ENCODE measurements at places on chromosomes 13 and 19.
A peak's percentile ranks its signal among the peaks of the same experiment; 100 is the strongest.

DNA sequence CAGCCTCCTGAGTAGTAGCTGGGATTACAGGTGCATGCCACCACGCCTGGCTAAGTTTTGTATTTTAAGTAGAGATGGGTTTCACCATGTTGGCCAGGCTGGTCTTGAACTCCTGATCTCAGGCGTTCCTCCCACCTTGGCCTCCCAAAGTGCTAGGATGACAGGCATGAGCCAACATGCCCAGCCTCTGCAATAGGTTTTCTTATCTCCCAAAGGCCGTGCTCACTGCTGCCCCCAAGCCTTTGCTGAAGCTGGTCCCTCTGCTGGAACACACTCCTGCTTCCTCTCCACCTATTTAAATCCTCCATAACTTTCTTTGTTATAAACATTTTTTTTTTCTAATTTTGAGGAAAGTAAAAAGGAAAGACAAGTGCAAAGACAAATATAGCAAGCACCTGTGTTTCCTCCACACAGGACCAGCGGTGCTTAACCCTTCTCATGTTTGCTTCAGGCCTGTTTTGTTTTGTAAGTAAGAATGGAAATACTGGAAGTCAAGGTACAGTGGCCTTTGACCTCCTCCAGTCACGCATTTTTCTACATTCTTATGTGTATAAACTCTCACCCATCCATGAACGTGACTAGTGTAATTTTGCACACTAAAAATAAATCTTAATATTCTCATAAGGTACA lies 14.5 kb upstream of the TNFAIP8L1 start:
- no peak for DNase-seq

DNA sequence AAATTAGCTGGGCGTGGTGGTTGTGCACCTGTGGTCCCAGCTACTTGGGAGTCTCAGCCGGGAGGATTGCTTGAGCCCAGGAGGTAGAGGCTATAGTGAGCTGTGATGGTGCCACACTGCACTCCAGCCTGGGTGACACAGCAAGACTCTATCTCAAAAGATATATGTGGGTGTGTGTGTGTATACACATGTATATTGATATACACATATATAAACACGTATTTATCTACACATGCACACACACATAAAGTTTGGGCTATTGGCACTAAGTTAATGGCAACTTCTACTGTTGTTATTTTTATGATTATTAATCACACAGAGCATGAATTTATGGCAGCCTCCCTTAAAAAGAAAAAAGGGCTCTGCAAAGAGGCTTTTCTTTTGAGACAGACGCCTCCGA lies 27.1 kb upstream of the ABCC4 start:
- DNase-seq: peak; percentile 63

- no peak for DNase-seq
Measured at GRCh38 chr13:85142351-85142927, 656.8 kb downstream of the SLITRK6 start.

DNA sequence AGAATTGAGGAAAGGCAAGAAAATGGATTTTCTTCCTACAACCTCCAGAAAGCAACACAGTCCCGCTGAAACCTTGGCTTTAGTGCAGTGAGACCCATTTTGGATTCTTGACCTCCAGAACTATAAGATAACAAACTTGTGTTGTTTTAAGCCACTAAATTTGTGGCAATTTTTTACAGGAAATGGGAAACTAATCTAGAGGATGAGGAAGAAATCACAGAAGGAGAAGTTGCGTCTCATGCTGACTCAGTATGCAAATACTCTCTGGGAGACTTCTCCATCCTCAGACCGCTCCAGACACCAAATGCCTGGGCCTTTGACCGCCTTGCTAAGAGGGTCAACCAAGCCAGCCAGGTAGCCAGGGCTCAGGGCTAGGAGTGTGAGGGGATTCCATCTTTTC lies 13.1 kb upstream of the CEACAM16 start:
- DNase-seq: no peak

DNA sequence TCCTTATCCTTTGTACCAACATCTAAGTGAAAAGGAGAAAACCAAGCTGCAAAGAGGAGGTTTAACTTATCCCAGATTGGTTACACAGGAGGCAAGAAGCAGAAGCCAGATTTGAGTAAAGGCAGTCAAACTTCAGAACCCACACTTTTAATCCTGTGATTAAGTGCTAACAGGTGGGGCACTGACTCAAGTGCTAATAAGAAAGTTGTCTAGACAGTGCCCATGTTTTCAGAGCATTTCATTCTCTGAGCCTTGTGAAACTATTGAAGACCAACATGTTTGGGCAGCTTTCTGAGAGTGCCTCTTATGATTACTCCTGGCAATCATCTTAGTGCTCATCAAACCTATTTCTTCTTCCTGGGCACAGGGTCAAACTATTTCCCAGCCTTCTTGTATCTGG lies 380.8 kb downstream of the KCNRG start:
- DNase-seq: no peak

DNA sequence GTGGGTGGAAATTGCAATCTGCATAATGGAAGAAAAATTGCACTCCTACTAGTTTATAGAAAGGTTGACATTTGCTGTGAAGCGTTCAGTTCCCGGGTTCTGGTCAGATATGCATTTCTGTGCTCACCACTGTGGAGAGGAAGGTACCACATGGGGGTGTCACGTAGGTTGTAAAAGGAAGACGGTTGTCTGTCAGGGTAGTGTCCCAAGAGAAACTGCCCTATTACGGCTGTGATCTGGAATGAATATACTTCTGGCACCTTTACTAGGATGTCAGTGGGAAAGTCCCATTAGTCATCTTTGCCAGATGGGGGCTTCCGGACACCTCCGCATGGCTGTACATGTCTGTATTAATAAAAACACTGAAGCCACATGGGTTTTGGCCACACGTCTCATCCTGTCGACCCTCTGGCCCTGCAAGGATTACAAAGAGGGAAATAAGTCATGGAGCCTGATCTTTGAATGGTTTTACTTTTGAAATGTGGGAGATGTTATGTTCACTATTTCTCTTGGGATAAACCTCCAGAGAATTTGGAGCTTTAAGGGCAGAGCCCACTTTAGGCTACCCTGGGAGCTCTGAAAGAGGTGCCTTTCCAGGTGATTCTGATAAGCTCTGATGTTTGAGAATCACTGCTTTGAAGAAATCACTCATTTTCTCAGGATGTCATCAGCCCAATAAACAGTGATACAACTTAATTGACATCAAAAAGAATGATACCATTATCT lies 133.9 kb downstream of the AKAP11 start:
- no peak for DNase-seq

GRCh38 chr13:27012482-27013197 lies 159.0 kb downstream of the USP12 start:
- DNase-seq: no peak

- DNase-seq: no peak
Measured at GRCh38 chr19:16778796-16779411, 50.3 kb upstream of the SIN3B start.

- DNase-seq: no peak
Measured at GRCh38 chr13:66189986-66190385, 1040.2 kb downstream of the PCDH9 start.

- no peak for DNase-seq
Measured at GRCh38 chr13:33033986-33034385, 17.8 kb downstream of the KL start.

GRCh38 chr13:25080773-25081172 lies 15.2 kb upstream of the PABPC3 start:
- DNase-seq: peak; percentile 77

DNA sequence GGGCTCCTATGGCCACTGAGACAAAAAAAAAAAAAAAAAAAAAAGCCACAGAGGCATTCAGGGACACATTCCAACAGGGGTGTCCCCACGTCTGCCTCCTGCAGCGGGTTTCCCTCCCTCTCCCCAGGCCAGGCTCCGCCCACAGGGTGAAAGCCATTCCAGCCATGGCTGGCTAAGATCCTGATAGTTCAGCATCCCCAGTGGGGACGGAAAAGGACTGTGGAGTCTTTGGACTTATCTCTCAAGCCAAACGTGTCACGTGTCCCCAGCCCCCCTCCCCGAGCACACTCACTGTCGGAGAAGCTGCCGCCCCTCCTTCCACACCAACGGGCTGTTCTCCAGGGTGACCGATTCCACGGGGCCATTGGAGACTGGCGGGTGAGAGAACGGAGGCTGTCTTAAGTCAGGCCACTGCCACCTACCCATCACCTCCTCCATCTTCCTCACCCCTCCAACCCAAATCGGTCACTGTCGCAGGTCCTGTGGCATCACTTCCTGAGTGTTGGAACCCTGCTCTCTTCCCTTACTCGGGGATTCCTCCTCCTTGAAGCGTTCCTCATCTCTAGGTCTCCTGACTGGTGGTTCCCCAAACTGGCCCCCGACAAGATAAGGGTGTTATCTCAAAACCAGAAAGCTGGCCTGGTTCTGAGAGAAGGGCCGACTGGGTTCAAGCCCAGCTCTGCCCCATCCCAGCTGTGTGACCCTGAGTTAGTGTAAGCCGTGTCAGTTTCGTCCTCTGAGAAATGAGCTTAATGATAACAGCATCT lies 9.1 kb upstream of the FKRP start:
- peak; percentile 72 for DNase-seq

DNA sequence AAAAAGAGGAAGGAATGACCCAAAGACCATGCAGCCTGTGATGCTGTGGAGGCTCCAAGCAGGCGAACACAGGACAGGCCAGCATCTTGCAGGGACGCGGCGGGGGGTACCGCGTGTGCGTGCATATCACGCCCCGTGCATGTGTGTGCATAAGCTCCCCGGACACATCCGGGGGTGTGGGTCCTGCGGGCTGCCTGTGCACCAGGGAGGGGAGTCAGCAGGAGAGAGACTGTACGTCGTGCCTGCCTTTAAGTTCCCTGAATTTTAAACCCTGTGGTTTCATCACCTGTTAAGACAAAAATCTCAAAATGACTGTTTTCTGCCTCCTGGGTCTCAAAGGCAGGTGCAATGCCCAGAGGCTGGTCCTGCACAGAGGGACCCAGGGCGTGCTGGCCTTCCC lies 16.6 kb downstream of the ADAT3 start:
- no peak for DNase-seq

DNA sequence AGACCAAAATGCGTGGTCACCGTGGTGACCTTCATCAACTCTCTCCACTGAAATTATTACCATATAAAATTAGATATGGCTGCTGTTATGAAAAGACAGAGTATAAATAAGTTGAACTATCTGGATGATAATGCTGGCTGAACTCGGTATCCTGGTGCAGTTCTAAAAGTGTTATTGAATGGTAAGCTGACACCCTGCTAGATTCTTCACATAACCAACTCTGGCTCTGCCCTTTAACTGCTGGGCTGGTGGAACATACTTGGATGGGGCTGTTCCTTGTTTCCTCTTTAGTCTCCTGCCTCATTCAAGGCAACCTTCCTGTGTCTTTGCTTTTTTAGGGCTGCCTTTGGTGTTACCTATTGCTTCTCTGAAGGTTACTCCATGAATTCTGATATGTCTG lies 106.9 kb downstream of the FGF9 start:
- DNase-seq: no peak

DNA sequence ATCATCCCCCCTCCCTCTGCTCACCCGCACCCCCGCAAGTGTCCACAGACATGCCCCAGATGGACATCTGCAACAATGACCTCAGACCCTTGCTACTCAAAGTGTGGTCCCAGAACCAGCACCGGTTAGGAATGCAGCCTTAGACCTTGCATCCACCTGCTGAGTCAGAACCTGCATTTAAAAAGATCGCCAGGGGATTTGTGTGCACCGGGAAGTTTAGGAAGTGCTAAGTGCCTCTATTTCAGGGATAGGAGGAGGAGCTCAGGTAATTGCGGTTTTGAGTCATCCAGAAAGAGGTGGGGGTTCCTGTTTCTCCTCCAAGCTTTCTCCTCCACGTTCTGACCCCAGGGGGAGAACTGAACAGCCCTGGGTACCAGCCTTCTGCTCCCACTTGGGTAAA lies 46.2 kb downstream of the CACNA1A start:
- DNase-seq: no peak

DNA sequence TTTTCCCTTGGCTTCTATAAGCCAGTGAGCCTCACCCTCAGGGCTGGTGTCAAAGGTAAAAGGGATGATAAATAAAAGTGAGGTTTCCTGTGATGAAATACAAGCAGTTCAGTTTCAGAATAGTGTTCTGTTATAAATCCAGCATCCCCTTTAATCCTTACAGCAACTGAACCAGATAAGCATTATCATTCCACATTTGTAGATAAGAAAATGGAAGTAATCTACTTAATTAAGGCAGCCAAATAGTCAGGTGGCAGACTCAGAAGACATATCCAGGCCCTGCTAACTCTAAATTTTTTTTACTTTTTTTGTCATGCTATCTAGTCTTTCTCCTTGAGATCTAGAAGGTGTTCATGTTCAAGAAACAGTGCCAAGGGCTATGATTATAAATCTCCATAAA lies 99.4 kb upstream of the SOX21 start:
- no peak for DNase-seq

GRCh38 chr13:31322026-31322425 lies 122.3 kb downstream of the B3GLCT start:
- DNase-seq: no peak

GRCh38 chr19:44753932-44754749 lies 5.6 kb downstream of the BCL3 start:
- no peak for DNase-seq

GRCh38 chr19:41307090-41307875 lies 2.7 kb upstream of the CCDC97 start:
- no peak for DNase-seq

DNA sequence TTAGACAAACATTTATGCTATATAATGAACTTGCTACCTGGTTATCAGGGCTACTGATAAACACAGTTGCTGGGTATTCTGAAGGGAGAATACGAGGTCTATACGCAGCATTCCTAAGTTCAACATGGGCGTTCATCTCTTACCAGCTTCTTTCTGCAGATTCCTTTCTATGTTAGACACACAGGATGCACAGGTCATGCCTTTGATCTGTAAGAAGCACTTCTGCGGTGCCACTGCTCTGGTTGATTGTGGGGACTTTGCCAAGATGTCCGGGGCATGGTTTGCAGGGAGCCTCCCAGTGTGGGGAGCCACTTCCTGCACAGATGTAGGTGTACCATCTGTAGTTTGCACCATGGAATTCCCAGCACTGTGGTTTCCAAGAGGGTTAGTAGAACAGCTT lies 40.9 kb downstream of the ATP7B start:
- no peak for DNase-seq

DNA sequence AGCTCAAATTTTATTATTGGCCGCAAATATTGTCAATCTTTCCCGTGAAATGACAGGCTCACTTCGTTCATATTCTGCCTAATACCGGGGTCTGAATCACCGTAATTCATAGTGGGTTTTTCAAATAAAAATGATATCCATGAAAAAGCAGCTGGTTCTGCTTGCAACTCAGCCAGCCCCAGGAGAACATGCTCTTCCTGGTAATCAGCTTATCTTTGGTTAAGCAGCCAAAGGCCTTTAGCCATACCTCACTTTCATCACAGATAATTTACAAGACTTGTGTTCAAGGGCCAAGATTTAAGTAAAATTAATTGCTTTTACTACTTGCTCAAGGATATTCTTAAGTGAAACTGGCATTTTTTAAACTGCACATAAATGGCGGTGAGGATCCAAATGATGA lies 22.5 kb downstream of the RNASEH2B start:
- no peak for DNase-seq

GRCh38 chr13:49608651-49609331 lies 19.5 kb upstream of the ARL11 start:
- no peak for DNase-seq

DNA sequence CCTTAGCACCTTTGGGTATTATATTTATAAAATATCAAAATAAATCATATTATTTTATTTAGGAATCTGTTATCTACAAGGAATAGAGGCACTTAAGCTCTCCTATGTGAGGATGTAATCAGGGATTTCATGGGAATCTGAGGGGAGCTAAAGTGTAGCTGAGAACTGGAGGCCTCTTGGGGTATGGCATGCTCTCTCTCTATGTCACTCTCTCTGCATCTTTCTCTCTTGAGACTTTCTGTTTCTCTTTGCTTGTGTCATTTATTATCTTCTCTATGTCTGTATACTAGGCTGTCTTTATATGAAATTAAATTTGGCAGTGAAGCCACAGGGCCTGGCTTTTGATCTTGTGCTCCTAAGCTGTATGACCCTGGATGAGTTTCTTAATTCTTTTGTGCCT lies 37.7 kb upstream of the SCEL start:
- DNase-seq: no peak

All from hematopoietic multipotent progenitor cell treated with erythropoietin and hydrocortisone succinate and interleukin-3 and kit ligand, for 17 days (in vitro differentiated cells).